AG08396 (cell line): ENCODE measurements at places on chromosomes 2 and 18.

GRCh38 chr2:74618410-74619083 lies 29.6 kb downstream of the M1AP start:
- DNase-seq: no peak

- no peak for DNase-seq
Observed at GRCh38 chr2:219178377-219179175, 501 bp downstream of the RETREG2 start.

DNA sequence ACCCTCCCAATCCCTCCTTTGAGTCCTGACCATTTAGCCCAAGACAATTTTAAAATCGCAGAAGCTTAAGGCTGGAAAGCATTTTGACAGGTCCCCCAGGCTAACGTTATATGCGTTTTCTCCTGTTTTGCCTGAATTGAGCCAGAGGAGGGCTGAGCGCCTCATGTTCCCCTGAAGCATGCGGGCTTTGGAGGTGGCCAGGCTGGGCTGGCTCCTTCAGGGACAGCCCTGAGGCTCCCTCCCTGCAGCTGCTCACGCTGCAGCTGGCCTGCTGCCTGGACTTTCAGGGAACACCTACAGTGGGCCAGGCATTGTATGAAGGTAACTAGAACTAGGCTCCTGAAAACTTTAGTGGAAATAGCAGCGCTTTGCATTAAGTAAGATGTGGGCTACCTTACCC lies 179.2 kb downstream of the ACKR3 start:
- DNase-seq: no peak

DNA sequence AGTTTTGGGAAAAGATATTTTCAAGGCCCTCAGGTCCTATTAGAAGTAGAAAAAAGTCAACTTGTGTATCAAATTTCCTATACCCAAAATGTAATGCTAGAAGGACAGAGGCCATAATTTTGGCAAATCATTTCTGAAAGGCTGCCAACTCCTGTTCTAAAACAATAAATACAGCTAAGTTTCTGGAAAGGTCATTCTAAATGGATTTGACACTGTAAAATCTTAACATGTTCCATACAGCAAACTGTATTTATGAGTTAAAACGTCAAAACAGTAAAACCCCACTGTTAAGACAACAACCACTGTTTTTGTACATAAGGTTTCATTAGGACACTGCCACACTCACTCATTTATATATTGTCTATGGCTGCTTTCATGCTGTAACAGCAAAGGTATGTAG lies 9.7 kb downstream of the FAM98A start:
- DNase-seq: no peak

- DNase-seq: peak; percentile 89
Observed at GRCh38 chr2:130727286-130727924, 1.5 kb upstream of the GPR148 start.

DNA sequence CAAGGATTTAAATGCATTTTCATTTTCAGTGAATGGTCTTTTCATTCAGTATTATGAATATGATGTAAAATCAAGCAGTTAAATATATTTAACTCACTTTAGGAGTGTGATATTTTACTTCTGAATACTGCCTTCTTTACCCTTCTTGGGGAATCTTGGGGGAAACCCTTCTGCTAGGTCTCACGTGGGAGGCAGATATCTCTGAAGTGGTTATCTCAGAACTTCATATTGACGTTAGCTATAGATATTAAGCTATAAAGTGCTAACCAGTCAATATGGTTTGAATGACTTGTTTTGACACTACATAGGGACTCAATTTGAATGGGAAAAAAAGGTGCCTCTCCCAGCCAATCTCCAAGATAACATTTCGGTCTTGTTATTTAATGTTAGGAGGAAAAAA lies 9.8 kb downstream of the REL start:
- DNase-seq: no peak

DNA sequence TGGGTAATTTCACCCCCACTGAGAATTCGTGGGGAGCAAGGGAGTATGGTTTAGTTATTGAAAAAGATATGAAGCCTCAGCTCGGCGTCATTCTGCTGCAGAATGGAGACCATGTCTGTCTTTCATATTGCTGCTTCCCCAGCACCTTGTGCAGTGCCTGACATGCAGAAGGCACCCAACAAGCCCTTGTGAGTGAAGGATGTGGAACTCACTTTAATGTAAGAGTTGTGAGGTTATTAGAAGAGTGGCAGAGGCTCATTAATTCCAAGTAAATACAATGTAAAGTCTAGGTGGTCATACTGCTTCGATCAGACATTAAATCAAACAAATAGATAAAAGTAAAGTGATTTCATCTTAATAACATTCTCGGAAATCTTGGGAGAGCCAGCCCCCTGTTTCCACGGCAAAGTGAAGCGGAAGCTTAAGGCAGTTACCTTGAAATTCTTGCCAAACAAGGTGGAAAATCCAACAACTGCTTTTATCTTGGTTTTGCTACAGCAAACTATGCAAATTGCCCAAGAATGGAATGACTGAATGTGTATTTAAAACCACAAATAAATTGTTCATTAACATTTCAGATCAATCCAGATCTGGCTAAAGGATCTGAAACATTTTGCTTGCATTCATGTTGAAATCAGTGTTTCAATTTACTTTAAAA lies 9.6 kb downstream of the CFAP221 start:
- DNase-seq: no peak

DNA sequence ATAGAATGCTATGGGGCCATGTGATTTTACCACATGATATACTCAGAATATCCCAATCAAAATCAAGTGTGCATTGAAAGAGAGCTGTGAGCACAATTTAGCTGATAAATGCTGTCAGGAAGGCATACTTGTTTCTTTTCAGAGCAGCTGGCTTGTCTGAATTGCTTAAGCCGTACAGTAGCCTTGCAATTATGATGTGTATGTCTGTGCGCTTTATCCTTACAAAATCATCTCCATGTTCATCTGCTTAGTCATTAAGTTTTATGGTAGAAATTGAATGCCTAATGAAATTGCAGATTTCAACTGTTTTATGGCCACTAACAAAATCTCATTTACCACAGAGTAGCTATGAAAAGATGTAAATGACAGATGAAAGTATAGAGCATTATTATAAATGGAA lies 346.0 kb upstream of the DLGAP1 start:
- DNase-seq: no peak

GRCh38 chr18:6257950-6258349 lies 156.8 kb downstream of the L3MBTL4 start:
- no peak for DNase-seq

- peak; percentile 69 for DNase-seq
Observed at GRCh38 chr2:238425979-238426567, 654 bp upstream of the ASB1 start.

DNA sequence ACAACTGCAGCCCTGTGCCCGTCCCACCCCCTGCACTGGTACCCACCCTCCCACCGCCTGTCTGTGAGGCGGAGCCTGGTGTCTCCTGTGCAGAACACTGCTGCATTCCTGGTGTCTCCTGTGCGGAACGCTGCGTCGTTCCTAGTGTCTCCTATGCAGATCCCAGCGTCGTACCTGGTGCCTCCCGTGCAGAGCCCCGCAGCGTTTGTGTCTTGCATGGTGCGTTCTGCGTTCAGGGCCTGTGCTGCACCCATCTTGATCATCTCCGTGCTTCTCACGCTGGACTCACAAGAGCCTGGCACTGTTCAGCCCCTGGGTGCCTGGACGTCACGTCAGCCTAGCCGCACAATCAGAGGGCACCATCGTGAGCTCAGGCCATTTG lies 248.6 kb upstream of the SALL3 start:
- DNase-seq: no peak

DNA sequence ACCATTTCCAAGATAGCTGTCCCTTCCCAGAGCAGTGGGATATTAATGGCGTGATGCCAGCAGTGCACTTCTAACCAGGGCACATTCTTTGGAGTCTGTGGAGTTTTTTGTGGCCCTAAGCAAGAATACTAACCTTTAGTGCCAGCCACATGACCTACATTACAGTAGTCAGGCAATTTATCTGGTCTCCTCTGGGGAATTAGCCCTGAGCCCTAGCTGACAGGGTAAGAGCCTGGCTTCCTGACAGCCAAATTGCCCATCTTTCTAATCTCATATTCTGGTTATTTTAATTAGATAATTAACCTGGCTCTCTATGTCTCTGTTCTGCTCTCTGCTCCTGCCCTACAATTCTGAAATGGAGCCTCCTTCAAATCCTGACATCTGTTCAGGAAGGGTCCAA lies 5.2 kb downstream of the PFN4 start:
- no peak for DNase-seq

- peak; percentile 2 for DNase-seq
Observed at GRCh38 chr2:128590309-128591021, 271.8 kb upstream of the HS6ST1 start.

DNA sequence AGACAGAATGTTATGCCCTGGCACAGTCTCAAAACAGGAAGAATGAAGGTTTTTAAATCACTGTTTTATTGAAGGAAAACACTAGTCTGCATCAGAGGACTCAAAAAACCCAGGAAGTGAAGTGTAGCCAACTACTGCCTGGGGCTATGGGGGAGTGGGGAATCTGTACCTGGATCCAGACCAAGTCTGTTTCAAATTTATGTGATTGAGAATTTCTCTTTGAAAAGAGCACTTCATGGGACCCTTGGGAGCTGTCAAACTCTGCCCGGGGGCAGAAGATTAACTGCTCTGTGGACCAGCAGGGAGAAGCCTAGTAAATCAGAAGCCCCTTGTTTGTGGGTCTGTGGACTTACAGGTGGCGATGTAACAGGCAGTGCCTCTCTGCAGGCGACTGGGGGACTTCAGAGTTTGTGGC lies 45.3 kb upstream of the TANC1 start:
- no peak for DNase-seq

- DNase-seq: no peak
Observed at GRCh38 chr2:118687698-118688097, 159.8 kb downstream of the EN1 start.

- DNase-seq: peak; percentile 14
Observed at GRCh38 chr2:189369566-189369965, 71.7 kb upstream of the WDR75 start.

GRCh38 chr2:17608251-17608650 lies 67.8 kb downstream of the VSNL1 start:
- no peak for DNase-seq

DNA sequence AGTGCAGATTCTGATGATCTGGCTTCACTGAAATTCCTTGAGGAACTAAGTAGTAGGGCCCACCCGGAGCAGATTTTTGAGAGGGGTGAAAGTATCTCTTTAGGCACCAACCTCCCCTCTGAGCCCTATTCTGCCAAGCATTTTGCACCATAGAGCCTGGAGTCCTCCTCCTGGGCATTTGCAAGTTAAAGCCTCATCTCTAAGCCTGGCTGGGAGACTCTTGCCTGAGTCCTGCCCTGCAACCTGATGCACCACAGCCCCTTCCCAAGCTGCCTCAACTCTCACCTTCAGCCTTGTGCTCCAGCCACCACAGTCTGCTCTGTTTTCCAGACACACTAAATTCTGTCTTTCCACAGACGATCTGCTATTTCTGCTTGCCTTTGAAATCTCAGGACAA lies 79.6 kb upstream of the PKDCC start:
- no peak for DNase-seq

GRCh38 chr18:63470751-63471150 lies 6.0 kb upstream of the SERPINB5 start:
- no peak for DNase-seq

DNA sequence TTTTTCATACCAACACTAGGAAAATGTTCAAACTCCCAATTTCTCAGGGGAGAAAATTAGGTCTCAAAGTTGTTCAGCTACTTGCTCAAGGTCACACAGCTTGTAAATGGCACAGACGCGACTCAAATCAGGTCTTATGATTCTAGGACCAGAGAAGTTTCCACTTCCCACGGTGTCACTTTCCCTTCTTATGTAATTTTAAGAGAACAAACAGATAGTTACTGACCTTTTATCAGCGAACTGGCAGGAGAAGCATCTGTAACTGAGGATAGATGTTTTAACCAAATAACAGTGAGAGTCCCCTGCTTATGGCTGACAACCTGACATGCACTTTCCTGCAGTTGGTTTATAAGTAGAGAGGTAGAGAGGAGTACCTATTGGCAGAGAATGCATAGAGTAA lies 2.1 kb upstream of the KCNJ3 start:
- DNase-seq: no peak

- peak; percentile 8 for DNase-seq
Observed at GRCh38 chr18:51195451-51196117, 1.9 kb downstream of the MEX3C start.

DNA sequence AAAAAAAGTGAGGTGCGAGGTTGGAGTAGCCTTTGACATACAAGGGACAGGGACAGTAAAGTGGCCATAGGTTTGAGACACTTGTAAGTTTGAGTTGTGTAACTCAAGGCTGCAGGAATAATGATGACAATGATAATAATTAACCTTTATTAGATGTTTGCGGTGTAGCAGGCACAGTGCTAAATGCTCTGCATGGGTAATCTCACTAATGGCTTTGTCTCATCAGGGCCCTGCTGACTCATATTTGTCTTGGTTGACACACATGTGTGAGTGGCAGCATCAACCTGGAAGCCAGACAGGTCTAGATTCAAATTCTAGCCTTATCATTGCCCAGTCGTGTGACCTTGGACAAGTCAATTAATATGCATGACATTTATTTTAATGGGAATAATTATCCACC lies 126.2 kb downstream of the FSHR start:
- DNase-seq: no peak

DNA sequence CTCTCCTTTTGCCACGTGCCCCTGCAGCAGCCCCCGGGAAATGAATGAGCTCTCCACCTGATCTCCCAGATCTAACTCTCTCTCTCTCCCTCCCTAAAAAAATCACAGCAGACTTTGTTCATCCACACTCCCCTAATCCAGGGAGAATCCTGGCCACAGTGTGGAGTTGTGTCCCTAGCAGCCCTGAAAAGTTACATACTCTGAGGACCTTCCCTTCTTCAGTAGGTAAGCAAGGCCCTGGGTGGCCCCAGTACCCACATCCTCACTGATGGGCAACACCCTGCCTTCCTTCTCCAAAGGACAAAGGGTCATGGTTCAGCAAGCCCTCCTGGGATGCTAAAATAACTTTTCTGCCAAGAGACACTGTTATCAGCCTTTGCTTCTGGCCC lies 76.9 kb upstream of the GLI2 start:
- no peak for DNase-seq

GRCh38 chr18:79522451-79523205 lies 126.9 kb downstream of the NFATC1 start:
- DNase-seq: no peak
